ENCODE measurements at places on chromosomes 6 and 20.

DNA sequence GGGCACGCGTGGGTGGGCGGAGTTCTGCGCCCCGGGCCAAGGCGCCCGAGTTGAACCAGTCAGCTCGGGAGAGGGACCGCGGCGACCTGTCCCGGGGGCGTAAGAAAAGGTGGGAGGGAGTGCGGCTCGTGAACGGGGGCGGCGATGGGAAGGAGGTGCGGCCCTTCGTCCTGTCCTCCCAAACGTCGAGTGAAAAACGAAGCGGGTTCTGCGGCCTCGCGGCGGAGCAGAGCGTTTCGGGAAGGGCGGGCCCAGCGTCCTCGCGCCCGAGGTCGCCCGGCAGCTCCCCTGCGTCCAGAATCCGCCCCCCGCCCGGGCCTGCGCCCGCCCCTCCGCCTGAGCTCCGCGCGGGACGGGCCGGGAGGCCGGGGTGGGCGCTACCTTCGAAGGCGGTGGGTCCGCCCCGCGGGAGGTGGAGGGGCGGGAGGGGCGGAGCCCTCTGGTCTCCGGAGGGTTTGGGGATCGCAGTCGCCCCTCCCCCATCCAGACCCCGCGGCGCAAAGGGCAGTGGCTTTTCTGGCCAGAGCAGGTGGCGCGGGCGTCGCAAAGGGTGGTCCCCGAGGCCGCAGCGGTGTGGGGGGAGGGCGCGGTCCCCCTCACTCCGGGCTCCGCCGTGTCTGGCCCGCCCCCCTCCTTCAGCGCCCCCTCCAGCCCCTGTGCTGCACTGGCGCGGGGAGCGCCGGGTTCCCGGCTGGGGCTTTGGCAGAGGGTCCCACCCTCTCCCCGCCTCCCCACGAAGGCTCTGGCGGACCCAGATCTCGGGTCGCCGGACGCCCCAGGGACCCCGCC is 838 bp downstream of the STMN3 start:
- DNase-seq: peak; percentile 59

GRCh38 chr20:37758332-37758731 is 64.5 kb downstream of the CTNNBL1 start:
- DNase-seq: no peak

- DNase-seq: no peak
Observed at GRCh38 chr6:26187981-26188635, 100.9 kb downstream of the HFE start.

DNA sequence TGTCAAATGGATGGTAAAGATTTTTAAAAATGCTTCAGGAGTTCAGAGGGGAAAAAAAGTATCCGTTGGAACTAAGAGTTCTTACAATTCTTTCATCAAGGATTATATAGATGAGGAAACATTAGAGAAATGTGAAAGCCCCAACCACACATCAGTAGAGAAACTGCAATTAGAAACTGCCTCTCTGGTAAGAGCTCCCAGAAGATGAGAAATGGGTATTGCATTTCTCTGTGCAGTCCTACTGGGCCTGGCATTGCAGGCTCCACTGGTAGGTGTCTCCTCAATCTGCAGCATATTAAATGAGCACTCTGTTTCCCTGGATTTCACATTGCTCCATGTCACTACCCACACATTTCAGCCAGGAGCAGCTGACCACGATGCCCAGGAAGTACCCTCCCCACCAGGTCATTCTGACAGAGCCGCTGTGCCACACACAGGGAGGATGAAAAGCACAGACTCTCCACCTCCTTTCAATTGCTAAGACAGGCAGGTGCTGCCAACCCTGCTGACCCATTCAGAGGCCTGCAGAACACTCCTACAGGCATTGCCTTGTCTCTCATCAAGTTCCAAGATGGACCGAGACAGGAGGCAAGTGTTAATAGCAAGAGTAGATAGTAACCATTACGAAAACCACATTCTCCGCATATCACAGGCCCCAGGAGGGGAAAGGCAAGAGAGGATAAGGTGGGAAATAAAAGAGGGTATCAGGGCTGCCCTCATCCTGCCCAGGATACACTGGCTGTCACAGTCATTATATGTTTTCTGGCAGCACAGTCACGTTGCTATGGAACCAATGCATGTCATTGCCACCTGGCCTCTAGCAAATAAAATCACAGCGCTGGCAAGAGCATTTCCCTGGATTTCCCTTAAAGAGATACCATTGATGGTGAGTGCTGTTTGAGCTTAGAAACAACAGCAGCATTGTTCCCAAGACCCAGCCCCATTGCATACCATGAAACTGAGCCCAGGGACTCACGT is 241.7 kb downstream of the ATXN1 start:
- no peak for DNase-seq

DNA sequence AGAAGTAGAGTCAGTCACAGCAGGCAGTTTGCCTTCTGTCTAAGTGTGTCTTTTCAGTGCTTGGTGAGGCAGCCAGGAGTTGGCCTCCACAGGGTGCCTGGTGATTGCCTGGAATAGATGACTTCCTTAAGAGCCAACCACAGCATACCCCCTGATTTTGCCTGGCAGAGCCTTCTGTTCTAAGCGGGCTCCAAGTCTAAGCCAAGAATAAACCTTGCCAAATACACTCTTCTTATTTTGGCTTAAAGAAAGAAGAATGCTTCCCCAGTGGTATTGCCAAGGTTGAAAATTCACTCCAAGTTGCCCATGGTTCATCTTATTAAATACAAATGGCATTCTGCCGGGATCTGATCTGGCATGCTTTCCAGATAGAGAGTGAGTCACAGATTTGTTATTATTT is 1424.8 kb upstream of the EYS start:
- no peak for DNase-seq

DNA sequence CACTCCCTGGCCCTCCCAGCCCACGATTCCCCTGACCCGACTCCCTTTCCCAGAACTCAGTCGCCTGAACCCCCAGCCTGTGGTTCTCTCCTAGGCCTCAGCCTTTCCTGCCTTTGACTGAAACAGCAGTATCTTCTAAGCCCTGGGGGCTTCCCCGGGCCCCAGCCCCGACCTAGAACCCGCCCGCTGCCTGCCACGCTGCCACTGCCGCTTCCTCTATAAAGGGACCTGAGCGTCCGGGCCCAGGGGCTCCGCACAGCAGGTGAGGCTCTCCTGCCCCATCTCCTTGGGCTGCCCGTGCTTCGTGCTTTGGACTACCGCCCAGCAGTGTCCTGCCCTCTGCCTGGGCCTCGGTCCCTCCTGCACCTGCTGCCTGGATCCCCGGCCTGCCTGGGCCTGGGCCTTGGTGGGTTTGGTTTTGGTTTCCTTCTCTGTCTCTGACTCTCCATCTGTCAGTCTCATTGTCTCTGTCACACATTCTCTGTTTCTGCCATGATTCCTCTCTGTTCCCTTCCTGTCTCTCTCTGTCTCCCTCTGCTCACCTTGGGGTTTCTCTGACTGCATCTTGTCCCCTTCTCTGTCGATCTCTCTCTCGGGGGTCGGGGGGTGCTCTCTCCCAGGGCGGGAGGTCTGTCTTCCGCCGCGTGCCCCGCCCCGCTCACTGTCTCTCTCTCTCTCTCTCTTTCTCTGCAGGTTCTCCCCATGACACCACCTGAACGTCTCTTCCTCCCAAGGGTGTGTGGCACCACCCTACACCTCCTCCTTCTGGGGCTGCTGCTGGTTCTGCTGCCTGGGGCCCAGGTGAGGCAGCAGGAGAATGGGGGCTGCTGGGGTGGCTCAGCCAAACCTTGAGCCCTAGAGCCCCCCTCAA is at the start of gene LTA:
Gene LTA (plus strand): TSS at position 249 of the 871 bp plus-strand sequence. CDS start 454 bp downstream, at position 703.
- peak; percentile 69 for DNase-seq

- DNase-seq: peak; percentile 37
Observed at GRCh38 chr6:143536461-143536865, 24.9 kb upstream of the FUCA2 start.

GRCh38 chr20:39291301-39291700 is 329.2 kb downstream of the DHX35 start:
- DNase-seq: no peak

DNA sequence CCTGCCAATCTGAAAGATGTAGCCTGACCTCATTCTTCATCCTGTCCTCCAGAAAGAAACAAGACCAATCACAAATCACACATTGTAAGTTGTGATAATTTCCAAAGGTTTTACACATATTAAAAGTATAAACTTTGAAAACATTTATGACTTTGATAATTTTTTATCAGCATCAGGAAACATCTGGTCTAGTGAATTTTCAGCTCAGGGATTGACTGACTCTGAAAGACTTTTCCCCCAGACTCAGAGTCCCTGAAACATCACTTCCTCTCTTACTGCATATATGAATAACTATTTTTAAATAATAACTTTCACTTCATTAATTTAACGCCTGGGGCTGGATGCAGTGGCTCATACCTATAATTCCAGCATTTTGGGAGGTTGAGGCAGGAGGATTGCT is 48.5 kb upstream of the SSTR4 start:
- no peak for DNase-seq

- DNase-seq: no peak
Observed at GRCh38 chr20:25284131-25284601, 36.3 kb downstream of the PYGB start.

- DNase-seq: no peak
Observed at GRCh38 chr6:25359891-25360290, 80.7 kb downstream of the CARMIL1 start.

DNA sequence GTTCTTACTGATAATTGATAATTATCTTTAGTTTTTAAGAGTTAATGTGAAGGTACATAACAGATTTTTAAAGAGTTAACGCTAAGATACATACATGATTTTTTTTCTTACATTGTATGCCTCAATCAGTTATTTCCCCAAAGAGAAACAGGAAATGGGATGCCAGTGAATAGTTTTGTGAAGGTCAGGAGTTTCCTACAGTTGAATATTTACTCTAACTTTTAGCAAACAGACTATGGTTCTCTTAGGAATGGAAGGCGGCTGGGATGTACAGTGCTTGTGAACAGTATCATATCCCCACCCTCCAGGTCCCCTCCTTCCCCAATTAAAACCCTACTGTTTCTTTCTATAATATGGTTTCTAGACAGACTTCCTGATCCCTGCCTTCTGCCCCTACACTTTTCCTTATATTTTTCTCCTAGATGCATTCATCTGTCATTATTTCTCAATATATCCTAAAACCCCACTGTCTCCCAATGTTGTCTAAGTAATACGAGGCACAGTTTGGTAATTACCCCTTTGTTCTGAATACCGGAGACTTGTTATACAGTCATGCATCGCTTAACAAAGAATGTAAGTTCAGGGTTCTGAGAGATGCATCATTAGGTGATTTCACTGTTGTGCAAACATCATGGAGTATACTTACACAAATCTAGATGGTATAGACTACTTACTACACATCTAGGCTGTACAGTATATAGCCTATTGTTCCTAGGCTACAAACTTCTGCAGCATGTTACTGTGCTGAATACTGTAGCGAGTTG is 29.2 kb downstream of the SLC35A1 start:
- no peak for DNase-seq

- DNase-seq: no peak
Observed at GRCh38 chr20:36538026-36538722, 3.1 kb upstream of the MYL9 start.

DNA sequence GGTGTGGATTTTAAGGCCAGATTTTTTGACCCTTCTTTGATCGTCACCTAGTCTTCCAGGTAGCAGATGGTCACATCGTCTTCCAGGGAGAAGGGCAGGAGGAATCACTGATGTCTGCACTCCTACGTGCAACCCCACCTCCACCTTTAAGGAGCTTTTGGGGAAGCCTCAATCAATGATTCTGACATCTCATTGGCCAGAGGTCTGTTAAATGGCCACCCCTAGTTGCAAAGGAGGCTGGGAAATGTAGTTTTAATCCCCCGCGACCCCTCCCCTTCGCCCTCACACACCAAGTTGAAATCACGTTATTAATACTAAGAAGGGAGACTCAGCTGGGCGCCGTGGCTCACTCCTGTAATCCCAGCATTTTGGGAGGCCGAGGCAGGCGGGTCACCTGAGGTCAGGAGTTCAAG is 151.4 kb downstream of the BCAS1 start:
- DNase-seq: no peak

- DNase-seq: peak; percentile 12
Observed at GRCh38 chr20:52305858-52306257, 114.3 kb upstream of the ZFP64 start.

GRCh38 chr20:826695-827323 is 6.7 kb upstream of the FAM110A start:
- no peak for DNase-seq

- no peak for DNase-seq
Observed at GRCh38 chr6:56169366-56169765, 78.0 kb downstream of the COL21A1 start.

DNA sequence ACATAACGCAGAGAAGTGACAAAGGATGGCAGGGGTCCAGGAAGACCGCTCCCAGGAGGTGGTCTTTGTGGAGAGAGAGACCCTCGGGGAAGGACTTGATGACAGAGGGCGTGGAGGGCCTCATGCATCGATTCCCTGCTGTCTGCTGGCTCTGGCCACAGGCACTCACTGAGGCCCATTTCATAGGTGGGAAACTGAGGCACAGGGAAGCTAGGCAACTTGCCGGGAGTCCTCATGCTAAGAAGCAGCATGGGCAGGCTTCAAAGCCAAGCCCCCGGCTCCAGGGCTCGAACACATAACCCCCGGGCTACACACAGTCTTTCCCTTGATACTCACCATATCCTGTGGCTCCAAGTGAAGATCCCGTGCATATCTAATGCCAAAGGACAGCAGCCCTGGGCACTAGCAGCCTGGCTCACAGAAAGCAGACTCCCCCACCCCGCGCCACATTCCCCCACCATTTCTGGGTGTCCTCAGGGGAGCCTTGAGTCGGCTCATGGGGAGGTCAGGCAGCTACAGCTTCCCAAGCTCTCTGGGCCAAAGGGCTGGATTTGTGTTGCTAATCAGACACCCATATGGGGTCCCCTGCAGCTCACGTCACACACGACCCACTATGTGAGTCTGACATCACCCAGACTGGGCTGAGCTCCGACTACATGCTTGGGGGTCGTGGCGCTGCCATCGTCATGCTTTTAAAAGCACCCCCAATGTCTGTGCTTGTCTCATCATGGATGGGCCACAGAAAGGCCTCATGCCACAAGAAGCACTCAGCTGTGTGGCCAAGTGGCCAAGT is 130.9 kb upstream of the PMEPA1 start:
- no peak for DNase-seq

DNA sequence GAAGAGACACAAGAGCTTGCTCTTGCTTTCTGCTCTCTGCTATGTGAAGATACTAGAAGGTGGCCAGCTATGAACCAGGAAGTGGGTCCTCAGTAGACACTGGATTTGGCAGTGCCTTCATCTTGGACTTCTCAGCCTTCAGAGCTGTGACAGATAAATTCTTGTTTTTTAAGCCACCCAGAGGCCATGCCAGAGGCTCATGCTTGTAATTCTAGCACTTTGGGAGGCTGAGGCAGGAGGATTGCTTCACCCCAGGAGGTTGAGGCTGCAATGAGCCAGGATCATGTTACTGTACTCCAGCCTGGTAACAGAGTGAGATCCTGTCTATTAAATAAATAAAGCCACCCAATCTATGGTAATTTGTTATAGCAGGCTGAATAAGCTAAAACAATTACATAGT is 185.5 kb upstream of the SALL4 start:
- no peak for DNase-seq

- DNase-seq: no peak
Observed at GRCh38 chr6:85390775-85391174, 59.1 kb upstream of the NT5E start.

- DNase-seq: no peak
Observed at GRCh38 chr20:1935696-1936366, 40.6 kb downstream of the SIRPA start.

GRCh38 chr6:148906386-148906785 is 159.6 kb downstream of the UST start:
- DNase-seq: no peak

- no peak for DNase-seq
Observed at GRCh38 chr6:46921731-46922130, at the start of gene ADGRF5. Gene ADGRF5 (minus strand): TSS chr6:46921938. CDS start chr6:46906762, 15,176 bp downstream.

GRCh38 chr6:11919771-11920440 is 92.2 kb upstream of the HIVEP1 start:
- DNase-seq: no peak
